CD4-positive, alpha-beta T cell treated with Interleukin-4 for 1 hour (primary cell): ENCODE measurements at places on chromosomes 3 and 15.

- peak; percentile 60 for DNase-seq
These were observed 32.7 kb downstream of the STARD9 start for GRCh38 chr15:42608110-42608531.

GRCh38 chr15:26729030-26729429 is 43.8 kb downstream of the GABRB3 start:
- no peak for DNase-seq

GRCh38 chr3:14353502-14353901 is 48.9 kb upstream of the SLC6A6 start:
- no peak for DNase-seq

DNA sequence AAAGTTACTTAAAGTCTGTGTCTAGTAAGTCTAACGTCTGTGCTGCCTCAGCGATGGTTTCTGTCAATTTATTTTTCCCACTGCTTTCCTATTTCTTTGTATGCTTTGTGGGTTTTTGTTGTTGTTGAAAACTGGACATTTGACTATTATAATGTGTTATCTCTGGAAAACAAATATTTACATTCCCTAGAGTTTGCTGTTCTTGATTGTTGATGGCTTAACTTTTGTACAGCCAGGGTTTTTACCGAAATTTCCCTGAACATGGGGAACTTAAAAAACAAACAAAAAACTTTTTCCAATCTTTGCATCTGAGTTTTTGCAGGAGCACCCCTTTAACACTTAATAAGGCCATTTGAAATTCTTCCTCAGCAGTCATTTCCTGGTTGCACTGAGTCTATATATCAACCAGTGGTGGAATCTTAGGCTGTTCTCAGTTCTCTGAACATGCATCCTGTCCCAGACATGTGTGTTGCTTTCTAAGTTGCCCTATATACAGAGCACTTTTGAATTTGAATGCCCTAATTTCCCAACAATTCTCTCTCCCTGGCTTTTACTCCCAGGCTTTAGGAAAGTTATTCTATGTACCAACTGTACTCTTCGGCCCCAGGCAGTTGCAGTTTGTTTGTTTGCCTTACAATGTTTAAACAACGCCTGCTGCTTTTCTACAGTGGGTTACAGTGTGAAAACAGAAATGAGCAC is 11.8 kb upstream of the PIAS1 start:
- no peak for DNase-seq

DNA sequence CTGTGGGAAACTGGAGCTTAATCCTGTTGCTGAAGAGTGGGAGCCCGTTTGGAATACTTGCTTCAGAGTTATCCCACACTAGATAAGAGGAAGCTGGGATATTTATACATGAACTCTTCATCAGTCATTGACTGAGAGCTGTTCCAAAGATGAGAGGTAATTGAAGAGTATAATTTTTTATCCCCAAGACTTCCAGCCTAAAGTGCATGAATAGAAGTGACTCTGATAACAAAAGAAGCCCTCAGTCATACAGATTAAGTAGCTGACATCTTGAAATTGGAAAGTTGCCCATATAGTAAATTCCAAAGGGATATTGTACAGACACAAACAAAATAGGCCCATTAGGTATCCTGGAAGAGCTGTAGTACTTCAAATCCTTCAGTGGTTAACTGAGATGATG is 268.0 kb downstream of the EPHA3 start:
- no peak for DNase-seq

- DNase-seq = no peak
These were observed 139.8 kb downstream of the BBX start for GRCh38 chr3:107662586-107662985.

GRCh38 chr3:53171064-53171418 is 10.0 kb downstream of the PRKCD start:
- no peak for DNase-seq

GRCh38 chr3:124078953-124079911 is 87.3 kb upstream of the ROPN1 start:
- DNase-seq = peak; percentile 23

GRCh38 chr3:198061119-198062067 is 101.4 kb downstream of the LMLN start:
- DNase-seq = no peak

- DNase-seq = no peak
These were observed 4.5 kb upstream of the IQCF5 start for GRCh38 chr3:51879937-51880336.

DNA sequence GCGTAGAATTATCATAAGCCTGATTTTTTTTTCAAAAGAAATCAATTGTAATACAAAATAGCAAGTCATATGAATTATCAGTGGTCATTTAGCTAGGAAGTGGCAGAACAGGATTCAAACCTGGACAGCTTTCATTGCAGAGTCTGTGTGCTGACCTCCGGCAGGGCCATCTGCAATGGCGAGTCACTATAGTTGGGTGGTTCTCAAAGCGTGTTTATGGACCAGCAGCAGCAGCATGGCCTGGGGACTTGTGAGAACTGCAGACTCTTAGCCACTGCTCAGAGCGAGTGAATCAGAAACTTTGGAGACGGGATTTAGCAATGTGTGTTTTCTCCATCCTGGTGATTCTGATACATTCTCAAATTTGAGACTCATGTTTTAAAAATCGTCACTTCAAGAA is 202.3 kb upstream of the SUCLG2 start:
- no peak for DNase-seq

DNA sequence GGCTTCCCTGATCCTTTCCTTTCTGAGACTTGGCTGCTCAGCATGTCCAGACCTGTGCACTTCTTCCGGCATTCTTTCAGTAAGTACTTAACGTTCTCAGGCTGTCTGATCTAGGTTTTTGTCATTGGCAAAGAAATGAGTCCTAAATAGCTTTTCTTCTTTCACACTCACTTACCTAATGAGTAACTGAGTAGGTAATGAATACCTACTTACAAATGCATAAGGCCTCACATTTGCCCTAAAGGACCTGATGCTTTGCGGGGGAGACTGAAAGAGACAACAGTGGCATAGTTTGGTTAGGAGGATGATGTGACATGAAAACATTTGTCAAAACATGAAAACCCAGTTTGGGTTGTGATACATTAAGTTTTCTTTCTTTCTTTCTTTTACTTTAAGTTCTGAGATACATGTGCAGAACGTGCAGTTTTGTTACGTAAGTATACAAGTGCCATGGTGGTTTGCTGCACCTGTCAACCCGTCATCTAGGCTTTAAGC is 516.7 kb upstream of the CFAP20DC start:
- DNase-seq = no peak

- DNase-seq = no peak
These were observed 508.6 kb downstream of the FHIT start for GRCh38 chr3:60742606-60743145.

DNA sequence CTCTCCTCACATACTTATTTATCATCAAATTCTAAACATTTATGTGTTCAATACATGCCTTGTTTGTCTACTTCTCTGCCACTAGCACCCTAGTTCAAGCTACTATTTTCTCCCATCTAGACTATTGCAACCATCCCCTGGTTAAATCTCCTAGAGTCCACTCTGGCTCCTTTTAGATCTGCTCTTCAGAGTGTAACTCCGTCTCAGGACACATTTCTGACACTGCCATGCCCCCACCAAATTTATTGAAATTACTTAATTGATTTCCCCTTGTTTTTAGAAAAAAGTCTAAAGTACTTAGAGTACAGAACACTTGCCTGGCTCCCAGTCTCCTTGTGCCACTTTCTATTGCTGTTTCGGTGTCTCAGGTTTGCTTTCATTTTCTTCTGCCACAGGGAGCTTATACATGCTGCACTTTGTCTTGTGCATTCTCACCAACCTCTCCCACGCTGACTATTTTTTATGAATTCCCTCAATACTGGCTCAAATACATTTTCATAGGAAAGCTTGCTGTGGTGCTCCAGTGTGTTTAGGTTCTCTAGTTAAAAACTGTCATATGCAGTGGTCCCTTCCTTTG is 792.3 kb downstream of the DIPK2A start:
- no peak for DNase-seq

GRCh38 chr3:160403028-160403545 is 3.6 kb downstream of the SMC4 start:
- no peak for DNase-seq
